ENCODE measurements at places on chromosomes 12 and 14.

- DNase-seq, result no peak
These were observed 7.2 kb downstream of the CPNE8 start for GRCh38 chr12:38898001-38898684.

GRCh38 chr12:955939-956338, 6.4 kb upstream of the RAD52 start:
- no peak for DNase-seq

DNA sequence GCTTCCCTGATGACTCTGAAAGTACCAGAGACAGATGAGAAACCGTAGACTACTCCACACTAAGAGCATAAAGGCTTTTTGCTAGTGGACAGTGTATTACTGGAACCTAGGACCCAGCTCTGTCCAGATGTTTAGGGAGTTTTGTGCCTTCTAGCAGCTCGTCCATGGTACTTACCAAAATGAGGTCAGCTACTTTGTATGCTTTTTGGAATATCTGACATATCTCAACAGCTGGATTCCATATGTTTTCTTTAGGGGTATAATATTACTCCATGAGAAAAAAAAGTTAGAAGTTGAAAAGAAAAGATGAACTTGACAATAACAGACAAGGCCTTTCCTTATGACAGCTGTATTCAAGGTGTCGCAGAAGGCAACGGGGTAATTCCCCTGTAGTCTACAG, 32.1 kb upstream of the FRMD6 start:
- no peak for DNase-seq

GRCh38 chr12:66537876-66538275, 141.0 kb downstream of the GRIP1 start:
- DNase-seq, result no peak

GRCh38 chr12:124588751-124589267, 21.4 kb upstream of the NCOR2 start:
- peak; percentile 74 for DNase-seq

GRCh38 chr14:40847480-40847879, 759.2 kb upstream of the LRFN5 start:
- no peak for DNase-seq

- no peak for DNase-seq
These were observed 259.2 kb upstream of the NOVA1 start for GRCh38 chr14:26856876-26857518.

GRCh38 chr12:111164833-111165525, 203.9 kb downstream of the PHETA1 start:
- no peak for DNase-seq
